ENCODE measurements at places on chromosomes 16 and 17.

DNA sequence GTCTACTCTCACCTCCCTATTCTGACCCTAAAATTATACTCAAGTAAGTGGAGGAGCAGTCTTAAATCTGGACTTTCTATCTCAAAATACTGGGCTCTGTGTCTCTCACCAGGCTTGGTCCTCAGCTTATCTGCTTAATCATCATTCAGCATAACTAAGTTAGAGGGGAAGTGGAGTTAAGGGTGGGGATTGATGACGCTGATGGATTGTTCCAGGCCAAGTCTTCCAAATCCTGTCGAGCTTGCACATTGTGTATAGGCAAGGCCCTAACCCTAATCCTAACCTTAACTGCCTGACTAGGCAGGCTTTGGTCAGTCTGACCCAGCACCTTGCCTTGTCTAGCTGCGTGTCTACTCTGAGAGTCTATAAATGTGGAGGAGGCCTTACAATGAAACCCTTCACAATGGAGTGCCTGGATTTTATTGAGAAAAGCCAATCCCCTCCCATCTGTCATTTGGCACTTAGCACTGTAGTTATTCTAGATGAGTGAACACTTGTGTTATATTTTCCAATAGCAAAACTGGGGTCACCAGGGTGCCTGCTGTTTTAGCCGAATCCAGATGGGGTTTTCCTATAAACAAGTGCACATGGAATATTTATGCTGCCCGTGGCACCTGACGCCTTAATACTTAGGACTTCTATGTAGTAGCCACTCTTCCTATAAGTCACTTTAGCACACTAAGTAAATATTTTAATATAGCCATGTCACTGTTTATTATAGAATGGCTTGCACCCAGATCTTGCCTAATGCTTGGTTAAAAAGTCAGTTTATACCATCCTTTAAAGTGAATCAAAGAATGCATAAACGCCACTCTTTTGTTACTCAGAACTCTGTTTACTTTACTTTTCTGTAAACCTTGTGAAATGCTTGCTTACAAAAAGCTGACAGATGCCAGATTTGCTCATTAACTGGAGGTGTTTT is 193.2 kb upstream of the MYOCD start:
- no peak for DNase-seq

DNA sequence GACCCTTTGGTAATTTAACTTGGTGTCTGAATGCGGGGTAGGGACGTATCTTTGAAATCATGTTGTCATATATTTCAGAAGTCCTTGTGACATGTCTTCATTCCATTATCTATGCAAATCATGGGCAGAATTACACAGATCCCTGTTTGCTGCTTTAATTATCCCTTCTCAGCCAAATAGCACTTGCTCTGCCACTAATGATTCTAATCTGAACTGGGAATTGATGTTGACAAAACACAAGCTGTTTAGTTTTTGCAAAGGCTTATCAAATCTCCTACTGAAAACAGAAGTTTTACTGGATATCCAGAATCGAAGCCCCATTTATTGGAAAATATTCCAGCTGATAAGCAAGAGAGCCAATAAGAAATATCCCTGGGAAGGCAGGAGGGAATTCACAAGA is 205.9 kb upstream of the COX10 start:
- no peak for DNase-seq

DNA sequence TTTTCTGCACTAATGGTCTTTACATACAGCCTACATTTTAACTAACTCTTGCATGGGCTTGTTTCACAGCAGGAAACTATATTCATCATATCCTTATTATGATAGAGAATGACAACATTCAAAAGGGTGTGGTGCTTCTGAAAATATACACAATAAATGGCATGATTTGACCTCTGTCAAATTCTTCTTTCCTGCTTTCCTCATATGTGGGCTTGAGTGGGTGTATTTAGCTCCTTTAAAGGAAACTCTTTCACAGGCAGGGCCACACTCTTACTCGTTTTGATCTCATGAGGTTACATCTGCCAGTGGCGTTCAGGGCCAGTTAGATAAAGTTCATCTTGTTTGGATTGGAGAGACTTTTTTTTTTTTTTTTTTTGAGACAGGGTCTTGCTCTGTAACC is 6.1 kb downstream of the SLC35G3 start:
- no peak for DNase-seq

- peak; percentile 44 for DNase-seq
Observed at GRCh38 chr17:79393358-79394052, 217.3 kb downstream of the RBFOX3 start.

GRCh38 chr16:82899006-82899405 is 272.2 kb downstream of the CDH13 start:
- no peak for DNase-seq

DNA sequence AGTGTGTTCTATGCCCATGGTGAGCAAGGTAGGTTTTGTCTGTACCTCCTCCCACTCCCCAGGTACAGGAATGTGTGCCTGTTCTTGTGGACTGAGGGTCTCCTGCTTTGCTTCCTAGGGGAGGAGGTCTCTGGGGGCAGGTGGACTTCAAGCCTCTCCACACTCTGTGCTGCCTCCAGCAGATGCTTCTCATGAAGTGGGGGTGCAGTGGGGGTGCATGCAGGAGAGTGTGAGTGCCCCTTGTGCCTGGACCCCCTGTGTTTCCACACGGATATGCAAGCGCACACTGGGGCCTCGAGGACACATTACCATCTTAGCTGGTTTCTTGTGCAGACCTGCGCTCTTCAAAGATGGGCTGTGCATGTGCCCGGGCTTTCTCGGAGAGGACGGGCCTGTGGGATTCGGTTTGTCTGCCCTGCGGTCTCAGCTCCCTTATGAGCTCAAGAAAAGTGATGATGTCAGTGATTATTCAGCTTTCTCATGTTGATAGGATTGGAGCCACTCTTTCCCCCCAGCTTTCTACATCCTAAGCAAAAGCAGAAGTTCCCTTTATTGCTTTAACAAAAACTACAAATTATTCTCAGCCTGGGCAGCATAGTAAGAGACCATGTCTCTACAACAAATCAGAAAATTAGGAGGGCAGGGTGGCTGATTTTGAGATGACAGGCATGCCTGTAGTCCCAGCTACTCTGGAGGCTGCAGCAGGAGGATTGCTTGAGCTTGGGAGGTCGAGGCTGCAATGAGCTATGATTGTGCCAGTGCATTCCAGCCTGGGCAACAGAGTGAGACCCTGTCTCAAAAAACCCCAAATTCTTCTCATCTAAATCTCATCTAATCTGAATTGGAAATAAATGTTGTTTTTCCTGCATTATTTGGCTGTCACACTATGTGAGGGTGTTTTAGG is 86.8 kb downstream of the RPTOR start:
- DNase-seq = no peak

DNA sequence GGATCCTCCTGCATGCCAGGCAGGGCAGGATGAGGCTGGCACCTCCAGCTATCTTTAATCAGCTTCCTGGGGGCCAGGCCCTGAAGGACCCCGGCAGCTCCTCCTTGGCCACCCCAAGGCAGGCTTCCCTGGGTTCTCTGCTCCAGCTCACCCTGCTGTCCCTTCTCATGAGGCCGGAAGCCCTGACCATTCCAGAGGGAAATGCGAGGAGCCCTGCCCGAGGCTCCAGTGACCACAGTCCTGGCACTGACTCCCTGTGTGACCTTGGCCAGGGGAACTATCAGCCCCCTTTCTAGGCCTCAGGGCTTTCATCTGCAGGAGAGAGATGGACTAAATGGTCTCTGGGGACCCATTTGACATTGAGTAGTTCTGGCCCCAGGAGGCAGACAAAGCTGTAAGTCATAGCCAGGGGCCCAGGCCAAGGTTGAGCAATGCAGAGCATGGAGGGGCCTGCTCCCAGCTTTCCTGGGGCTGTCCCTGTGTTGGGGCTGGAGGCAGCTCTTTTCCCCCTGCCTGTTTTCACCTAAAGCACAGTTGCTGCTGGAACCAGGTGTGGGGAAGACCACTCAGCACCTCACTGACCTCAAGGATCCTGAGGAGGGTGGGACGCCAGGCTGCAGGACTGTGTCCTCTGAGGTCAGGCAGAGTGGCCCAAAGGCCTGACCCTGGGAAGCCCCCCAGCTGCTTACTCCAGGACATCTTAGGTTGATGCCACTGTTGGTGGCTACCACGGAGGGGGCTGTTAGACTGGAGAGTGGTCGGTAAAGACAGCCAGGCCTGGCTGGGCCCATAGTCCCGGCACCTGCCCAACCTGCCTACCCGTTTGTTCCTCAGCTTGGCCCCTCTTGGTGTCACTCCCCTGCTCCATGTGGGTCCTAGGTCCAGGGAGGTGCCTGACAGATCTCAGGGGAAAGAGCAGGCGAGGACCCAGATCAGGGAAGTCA is 8.1 kb downstream of the KCNH6 start:
- DNase-seq = no peak

DNA sequence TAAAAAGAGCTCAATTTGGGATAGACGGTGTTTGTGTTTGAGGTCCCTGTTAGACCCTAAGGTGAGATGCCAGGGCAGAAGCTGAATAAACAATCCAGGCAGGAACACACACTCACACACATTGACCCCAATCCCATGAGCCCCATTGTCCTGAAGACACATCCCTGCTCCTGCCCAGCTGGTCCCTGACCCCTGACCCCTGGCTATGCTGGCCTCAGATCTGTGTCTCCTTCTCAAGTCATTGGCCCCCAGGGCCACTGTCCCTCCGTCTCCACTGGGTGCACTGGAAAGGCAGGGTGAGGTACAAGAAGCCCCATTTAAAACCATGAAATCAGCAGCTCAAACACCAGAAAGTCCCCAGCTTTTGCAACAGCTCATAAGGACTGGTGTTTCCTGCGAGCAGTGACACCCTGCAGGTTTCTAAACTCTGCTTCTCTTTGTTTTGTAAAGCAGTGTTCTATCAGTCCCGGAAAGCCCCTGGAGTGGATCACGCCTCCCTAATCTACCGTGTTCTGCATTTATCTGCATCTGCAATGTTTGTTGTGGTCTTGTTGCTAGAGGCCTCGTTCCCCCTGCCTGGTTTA is 18.0 kb upstream of the ASGR2 start:
- DNase-seq = no peak

GRCh38 chr16:57916735-57917438 is 54.0 kb downstream of the CNGB1 start:
- no peak for DNase-seq

- DNase-seq = no peak
Observed at GRCh38 chr17:29155227-29155965, 24.8 kb downstream of the MYO18A start.

DNA sequence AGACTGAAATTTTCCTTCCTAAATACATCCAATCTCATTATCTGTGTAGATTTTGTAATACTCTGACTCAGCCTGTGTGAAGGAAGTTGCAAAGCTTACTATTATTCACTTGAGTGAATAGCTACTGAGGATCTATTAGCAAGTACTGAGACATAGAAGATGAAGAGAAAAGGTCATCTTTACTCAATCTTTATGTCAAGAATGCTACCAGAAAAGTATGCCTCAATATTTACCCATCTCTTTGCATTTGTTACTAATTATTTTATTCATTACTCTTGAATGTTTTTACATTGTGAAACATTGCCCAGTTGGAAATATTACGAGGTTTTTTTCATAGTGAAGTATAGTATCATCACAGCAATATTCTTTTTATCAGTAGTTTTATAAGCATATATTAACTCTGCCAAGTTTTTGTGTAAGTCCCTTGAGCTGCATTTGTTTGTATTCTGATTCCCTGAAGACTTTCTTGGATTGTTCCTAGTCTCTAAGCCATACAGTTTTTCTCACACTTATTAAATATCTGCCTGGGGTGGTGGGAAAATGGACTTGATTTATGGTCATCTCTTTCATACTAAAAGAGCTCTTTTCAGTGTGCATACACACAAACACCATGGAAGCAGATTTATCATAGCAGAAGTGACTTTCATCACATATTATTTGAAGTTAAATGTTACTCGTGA is 110.4 kb downstream of the MRTFB start:
- no peak for DNase-seq

- DNase-seq = no peak
Observed at GRCh38 chr16:83806731-83807130, 1.0 kb upstream of the HSBP1 start.

DNA sequence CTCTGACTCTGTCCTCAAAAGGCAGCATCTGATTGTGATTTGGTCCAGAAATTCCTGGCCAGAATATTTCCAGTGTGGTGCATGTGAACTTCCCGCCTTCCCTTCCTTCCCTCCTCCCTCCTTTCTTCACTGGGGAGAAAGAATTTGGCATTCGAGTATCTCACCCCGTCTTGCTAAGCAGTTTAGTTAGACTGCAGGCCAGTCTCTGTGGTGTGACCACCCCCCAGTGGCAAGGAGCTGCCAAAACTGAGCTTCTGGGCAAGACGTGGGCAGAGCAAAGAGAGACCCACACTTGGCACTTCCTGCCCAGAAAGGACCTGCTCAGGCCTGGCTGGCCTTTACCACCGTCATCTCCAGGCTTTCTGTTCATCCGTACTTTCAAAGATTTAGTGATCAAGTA is 36.4 kb downstream of the SNX20 start:
- DNase-seq = no peak

DNA sequence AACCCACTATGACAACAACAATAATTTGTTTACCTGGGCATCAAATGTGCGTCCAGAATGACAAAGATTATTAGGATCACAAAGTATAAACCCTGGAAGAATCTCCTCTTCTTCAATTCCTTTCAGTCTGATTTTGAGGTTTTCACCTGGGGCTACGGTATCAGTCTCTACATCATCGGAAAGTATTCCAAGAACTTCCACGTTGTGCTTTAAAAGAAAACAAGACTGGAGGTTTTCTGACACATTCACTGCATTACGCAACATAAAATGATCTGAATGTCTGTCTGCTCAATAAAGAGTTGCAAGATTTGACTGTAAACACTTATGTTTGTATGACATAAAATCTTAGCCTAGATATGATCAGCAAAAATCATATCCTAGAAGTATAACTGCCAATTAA is 26.0 kb upstream of the RSL1D1 start:
- no peak for DNase-seq

- peak; percentile 18 for DNase-seq
Observed at GRCh38 chr17:62109378-62109902, 44.4 kb upstream of the MED13 start.

DNA sequence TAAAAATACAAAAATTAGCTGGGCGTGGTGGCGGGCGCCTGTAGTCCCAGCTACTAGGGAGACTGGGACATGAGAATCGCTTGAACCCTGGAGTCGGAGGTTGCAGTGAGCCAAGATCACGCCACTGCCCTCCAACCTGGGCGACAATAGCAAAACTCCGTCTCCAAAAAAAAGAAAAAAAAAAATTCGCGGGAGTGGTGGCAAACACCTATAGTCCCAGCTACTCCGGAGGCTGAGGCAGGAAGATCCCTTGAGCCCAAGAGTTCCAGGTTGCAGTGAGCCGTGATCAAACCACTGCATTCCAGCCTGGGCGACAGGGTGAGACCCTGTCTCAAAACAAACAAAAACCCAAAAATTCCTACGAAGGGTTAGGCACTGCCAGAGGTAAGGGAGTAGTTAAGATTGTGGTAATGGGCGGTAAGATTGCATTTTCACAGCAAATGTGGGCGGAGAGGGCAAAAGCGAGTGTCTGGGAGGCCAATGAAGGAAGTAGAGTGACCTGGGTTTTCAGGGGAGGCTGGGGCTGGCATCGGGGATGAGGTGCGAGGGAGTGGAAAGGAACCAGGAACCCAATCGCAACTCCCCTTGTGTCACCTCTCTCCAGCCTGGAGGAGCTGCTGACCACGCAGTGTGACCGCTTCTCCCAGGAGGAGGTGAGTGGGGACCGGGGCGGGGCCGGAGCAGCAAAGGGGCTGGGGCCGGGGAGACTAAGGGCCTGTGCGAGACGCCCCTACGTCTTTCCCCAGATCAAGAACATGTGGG is 2.6 kb downstream of the MYL11 start:
- DNase-seq = no peak
